ENCODE measurements at places on chromosomes 7 and 10.

GRCh38 chr7:51299391-51300133 is 17.0 kb downstream of the COBL start:
- H3K27ac ChIP-seq = no peak overlapping the region
- H3K36me3 ChIP-seq = no peaks in the 10 kb centered on the region
- no peak for DNase-seq

GRCh38 chr10:131899695-131900349 is 986 bp upstream of the PPP2R2D start:
- H3K27ac ChIP-seq = peak overlapping the region; percentile 86
- peaks cover 51% of the 10 kb centered on the region for H3K4me1 ChIP-seq
- DNase-seq = no peak
- peaks cover 9% of the 10 kb centered on the region for H3K27me3 ChIP-seq
- peaks cover 21% of the 10 kb centered on the region for H3K36me3 ChIP-seq
- H3K4me3 ChIP-seq = peak overlapping the region; percentile 83

- H3K27ac ChIP-seq = no peak overlapping the region
- DNase-seq = no peak
- H3K36me3 ChIP-seq = no peaks in the 10 kb centered on the region
- H3K4me1 ChIP-seq = no peaks in the 10 kb centered on the region
- H3K4me3 ChIP-seq = no peak overlapping the region
Observed at GRCh38 chr10:30834153-30834552, 197.5 kb downstream of the ZNF438 start.

GRCh38 chr7:137601642-137602041 is 245.1 kb downstream of the DGKI start:
- H3K36me3 ChIP-seq = no peaks in the 10 kb centered on the region
- peaks cover 12% of the 10 kb centered on the region for H3K27me3 ChIP-seq
- no peak overlapping the region for H3K27ac ChIP-seq
- no peaks in the 10 kb centered on the region for H3K4me1 ChIP-seq
- no peak for DNase-seq

- H3K36me3 ChIP-seq = no peaks in the 10 kb centered on the region
- no peak overlapping the region for H3K27ac ChIP-seq
- no peaks in the 10 kb centered on the region for H3K4me1 ChIP-seq
- DNase-seq = no peak
Observed at GRCh38 chr10:131686781-131687420, 213.9 kb upstream of the PPP2R2D start.

DNA sequence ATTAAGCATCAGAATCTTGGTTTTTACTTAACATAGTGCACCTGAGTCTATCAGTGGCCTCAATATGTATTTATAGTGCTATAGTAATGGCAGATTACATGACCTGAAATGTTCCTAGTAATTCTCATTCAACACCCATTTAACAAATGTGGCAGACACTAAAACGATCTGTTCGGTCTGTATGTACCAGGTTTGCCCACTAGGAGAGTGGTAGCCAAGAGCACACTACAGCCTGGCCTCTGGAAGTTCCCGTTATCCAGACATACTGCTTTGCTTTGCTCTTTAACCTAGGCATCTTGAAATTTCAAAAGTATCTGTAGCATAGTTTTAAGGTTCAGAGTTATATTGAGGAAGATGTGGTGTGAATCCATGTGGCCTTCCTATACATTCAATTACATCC is 395.7 kb upstream of the NRG3 start:
- H3K4me3 ChIP-seq = no peak overlapping the region
- no peaks in the 10 kb centered on the region for H3K27me3 ChIP-seq
- no peak for DNase-seq
- no peaks in the 10 kb centered on the region for H3K36me3 ChIP-seq

DNA sequence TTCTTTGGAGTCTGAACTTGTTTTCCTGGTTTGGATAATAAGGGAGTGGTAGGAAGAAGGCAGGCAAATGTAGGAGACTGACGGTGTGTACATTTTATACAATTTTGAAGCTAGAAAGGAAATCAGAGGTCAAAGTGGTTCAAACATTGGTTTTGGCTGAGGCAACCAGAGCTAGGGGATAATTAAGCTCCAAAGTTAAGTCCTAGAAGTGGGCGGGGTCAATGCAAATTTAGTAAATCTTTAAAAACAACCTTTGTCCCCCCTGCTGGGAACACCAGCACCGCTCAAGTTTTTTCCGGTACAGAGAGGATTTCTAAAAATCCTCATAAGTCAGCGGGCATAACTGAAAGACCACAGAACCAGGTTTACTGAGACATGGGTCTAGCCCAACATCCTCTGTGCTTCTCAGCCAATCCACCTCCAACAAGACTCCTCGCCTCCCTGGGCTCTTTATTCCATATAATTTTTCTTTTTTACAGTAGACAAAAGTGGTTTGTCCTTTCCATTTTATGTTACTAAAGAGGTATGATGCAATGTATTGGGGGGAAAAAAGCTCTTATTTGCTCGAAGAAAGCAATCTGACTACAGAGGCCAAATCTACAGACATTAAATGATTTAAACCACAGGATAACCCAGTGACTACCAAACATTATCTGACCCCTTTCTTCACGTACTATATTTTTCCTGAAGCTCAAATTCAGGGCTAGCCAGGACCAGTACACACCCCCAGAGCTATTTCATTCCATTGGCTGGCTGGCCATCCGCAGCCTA is 1.6 kb downstream of the GLUD1 start:
- H3K36me3 ChIP-seq = peaks cover 79% of the 10 kb centered on the region
- H3K4me1 ChIP-seq = peaks cover 57% of the 10 kb centered on the region
- H3K27ac ChIP-seq = peak overlapping the region; percentile 95
- DNase-seq = no peak
- H3K27me3 ChIP-seq = no peaks in the 10 kb centered on the region

- H3K36me3 ChIP-seq = peaks cover 67% of the 10 kb centered on the region
- no peak overlapping the region for H3K4me3 ChIP-seq
- DNase-seq = no peak
- peaks cover 29% of the 10 kb centered on the region for H3K4me1 ChIP-seq
Observed at GRCh38 chr10:96061232-96061631, 17.8 kb downstream of the CCNJ start.

- H3K27me3 ChIP-seq = peaks cover under 1% of the 10 kb centered on the region
- no peak for DNase-seq
- H3K4me3 ChIP-seq = no peak overlapping the region
- H3K36me3 ChIP-seq = no peaks in the 10 kb centered on the region
- peak overlapping the region; percentile 11 for H3K27ac ChIP-seq
- peaks cover 71% of the 10 kb centered on the region for H3K4me1 ChIP-seq
Observed at GRCh38 chr7:117008886-117009531, 55.7 kb downstream of the ST7 start.

- H3K4me3 ChIP-seq = peak overlapping the region; percentile 90
- H3K36me3 ChIP-seq = peaks cover 7% of the 10 kb centered on the region
- peak overlapping the region; percentile 88 for H3K27ac ChIP-seq
- H3K4me1 ChIP-seq = peaks cover 49% of the 10 kb centered on the region
- no peaks in the 10 kb centered on the region for H3K27me3 ChIP-seq
- no peak for DNase-seq
Observed at GRCh38 chr7:150379441-150380379, 580 bp downstream of the ZNF775 start.

GRCh38 chr7:75987026-75987804 is 7.2 kb downstream of the TMEM120A start:
- no peaks in the 10 kb centered on the region for H3K27me3 ChIP-seq
- H3K4me3 ChIP-seq = no peak overlapping the region
- H3K27ac ChIP-seq = peak overlapping the region; percentile 12
- H3K36me3 ChIP-seq = peaks cover 47% of the 10 kb centered on the region
- no peak for DNase-seq

DNA sequence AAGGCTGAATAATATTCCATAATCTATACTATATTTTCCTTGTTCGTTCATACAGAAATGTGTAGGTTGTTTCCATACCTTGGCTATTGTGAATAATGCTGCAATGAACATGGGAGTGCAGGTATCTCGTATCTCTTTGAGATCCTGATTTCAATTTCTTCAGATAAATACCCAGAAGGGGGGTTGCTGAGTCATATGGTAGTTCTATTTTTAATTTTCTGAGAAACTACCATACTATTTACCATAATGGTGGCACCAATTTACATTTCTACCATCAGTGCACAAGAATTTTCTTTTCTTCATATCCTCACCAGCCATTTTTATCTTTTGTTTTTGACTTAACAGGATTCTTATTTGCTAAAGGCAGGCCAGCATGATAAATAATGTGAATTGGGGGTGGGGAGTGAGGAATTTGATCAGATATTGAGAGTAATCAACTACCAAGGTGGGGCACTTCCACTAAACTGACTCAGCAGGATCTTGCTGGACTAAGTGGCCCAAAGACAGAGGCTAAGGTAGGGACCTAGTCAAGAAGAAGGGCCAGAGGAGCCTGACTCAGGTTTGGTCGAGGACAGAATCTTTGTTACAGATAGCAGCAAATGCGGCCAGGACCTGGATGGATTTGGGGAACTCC is 21.5 kb upstream of the CCSER2 start:
- H3K27ac ChIP-seq = peak overlapping the region; percentile 95
- H3K4me1 ChIP-seq = peaks cover 48% of the 10 kb centered on the region
- H3K27me3 ChIP-seq = no peaks in the 10 kb centered on the region
- DNase-seq = peak; percentile 43
- no peaks in the 10 kb centered on the region for H3K36me3 ChIP-seq

All from activated T-cell treated with anti-CD3 and anti-CD28 coated beads, Interleukin-2, amount 50 U/mL, for 24 hours (primary cell).